Activated T-cell treated with anti-CD3 and anti-CD28 coated beads, Interleukin-2, amount 50 U/mL, for 72 hours (primary cell): ENCODE measurements at places on chromosomes 4 and X. TPM values are rescaled to one million over a fixed set of nuclear protein-coding genes. Genes with fewer than 3 reads are reported as not detected.

DNA sequence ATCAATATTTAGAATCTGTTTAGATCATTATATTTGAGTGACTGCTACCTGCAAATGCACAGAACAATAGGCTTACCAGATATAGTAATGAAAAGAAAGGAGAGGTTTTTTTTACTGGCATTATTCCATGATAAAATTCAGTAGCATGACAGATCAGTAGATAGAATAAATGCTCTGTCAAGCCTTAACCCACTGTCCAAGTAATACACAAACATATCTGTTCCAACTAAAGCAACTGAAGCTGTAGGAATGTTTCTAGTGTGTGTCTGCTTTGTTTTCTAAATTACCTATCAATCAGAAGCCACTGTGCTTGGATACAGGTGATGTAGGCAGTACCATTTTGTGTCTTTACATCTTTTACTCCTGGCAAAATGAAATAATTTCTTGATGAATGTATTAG, 604.6 kb downstream of the PCDH7 start:
- DNase-seq = no peak

GRCh38 chr4:64539234-64539849, 130.1 kb upstream of the TECRL start:
- peak; percentile 20 for DNase-seq

The SYNPO2 gene
- 0.31 TPM for total RNA-seq

The BTK gene
- total RNA-seq = 1.9 TPM

GRCh38 chr4:174926958-174927357, 8.8 kb downstream of the ADAM29 start:
- DNase-seq = no peak

GRCh38 chrX:55919367-55920221, 202.0 kb downstream of the RRAGB start:
- DNase-seq = no peak

The MAGEA9B gene
- total RNA-seq = not detected

The CHIC1 gene
- 6.4 TPM for total RNA-seq

- no peak for DNase-seq
Observed at GRCh38 chr4:153808175-153808574, 19.3 kb upstream of the SFRP2 start.

The HSD17B10 gene
- total RNA-seq = 68.1 TPM

- no peak for DNase-seq
Observed at GRCh38 chr4:155143512-155143911, 64.9 kb upstream of the NPY2R start.

DNA sequence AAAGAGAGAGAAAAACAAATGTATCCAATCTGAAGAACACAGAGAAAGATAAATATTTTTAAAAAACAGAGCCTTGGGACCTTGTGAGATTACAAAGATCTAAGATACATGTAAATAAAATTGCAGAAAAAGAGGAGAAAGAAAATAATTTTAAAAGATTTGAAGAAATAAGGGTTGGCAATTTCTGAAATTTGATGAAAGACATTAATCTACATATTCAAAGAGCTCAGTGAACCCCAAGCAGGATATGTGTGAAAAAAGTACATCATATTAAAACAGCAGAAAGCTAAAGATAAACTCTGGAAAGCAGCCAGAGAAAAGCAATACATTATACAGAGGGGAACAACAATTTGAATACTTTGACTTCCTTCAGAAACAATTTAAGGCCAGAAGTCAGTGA, 244.7 kb downstream of the ENOX2 start:
- DNase-seq = no peak

GRCh38 chrX:8834392-8834791, 33.2 kb upstream of the FAM9A start:
- no peak for DNase-seq

- DNase-seq = peak; percentile 14
Observed at GRCh38 chr4:147794787-147795413, 63.0 kb downstream of the ARHGAP10 start.
